Astrocyte (in vitro differentiated cells and primary cell): ENCODE measurements at places on chromosomes 1 and 21. TPM values are rescaled to one million over a fixed set of nuclear protein-coding genes. Genes with fewer than 3 reads are reported as not detected.

Gene TMOD4
- total RNA-seq: 1.4 TPM in 1 of 2 replicates, not detected in the other

Gene C1orf141
- not detected in 2 replicates for total RNA-seq

Gene CYP4Z1
- total RNA-seq: not detected in 2 replicates

Gene IGFN1
- 0.02 TPM in 1 of 2 replicates, not detected in the other for total RNA-seq

Gene SLC45A3
- total RNA-seq: 6.8 and 7.1 TPM in 2 replicates

Gene CNR2
- not detected in 2 replicates for total RNA-seq

Gene GRIK3
- 0.12 and 0.16 TPM in 2 replicates for total RNA-seq

Gene SOX13
- 9.2 and 12.4 TPM in 2 replicates for total RNA-seq

Gene ATXN7L2
- total RNA-seq: 5.5 and 6.2 TPM in 2 replicates

Gene ABCB10
- 16.4 and 19.7 TPM in 2 replicates for total RNA-seq

Gene CCT8
- 187 and 198 TPM in 2 replicates for total RNA-seq
